Stimulated activated CD4-positive, alpha-beta T cell treated with anti-CD3 and anti-CD28 coated beads, TNF-alpha, amount 100 ng/mL, for 1 hour (primary cell): ENCODE measurements at places on chromosomes 6 and 20.

DNA sequence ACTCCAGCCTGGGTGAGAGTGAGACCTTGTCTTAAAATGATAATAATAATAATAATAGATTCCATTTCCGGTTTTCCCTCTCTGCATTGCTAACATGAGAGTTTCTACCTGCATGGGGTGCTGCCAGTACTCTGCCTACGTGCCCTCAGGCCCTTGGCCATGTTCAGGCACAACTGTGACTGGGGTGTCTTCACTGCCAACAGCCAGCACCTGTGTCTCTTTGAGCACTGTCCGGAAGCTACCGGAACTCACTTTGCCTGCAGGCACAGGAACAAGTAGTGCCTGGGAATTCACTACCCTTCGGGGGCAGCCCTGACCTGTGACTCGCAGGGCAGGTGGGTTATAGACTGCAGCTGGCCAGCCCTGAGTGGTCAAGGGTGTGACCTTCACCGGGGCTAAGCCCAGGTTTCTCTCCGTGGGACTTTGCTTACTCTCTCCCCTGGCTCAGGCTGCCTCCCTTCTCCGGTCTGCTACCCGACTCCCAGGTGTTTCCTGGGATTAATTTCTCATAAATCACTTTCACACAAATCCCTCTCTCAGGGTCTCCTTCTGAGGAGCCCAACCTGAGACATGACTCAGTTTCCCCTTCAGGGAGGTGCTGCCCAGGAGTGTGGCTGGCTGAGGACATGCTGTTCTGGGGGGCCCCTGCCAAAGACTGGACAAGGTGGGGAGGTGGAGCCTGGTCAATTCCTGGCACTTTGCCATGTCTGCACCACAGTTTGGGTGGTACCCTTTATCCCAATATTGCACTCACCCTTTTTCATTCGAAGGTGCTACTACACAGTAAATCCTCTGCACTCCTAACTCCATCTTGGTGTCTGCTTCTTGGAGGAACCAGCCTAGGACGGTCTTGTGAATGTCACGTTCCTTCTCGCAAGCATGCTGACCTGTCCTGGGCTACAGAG is 79.5 kb upstream of the RALGAPA2 start:
- DNase-seq: no peak

- DNase-seq: no peak
Measured at GRCh38 chr20:52943185-52943841, 28.8 kb upstream of the TSHZ2 start.

GRCh38 chr6:31055441-31055840 is 45.2 kb downstream of the MUC22 start:
- DNase-seq: no peak

DNA sequence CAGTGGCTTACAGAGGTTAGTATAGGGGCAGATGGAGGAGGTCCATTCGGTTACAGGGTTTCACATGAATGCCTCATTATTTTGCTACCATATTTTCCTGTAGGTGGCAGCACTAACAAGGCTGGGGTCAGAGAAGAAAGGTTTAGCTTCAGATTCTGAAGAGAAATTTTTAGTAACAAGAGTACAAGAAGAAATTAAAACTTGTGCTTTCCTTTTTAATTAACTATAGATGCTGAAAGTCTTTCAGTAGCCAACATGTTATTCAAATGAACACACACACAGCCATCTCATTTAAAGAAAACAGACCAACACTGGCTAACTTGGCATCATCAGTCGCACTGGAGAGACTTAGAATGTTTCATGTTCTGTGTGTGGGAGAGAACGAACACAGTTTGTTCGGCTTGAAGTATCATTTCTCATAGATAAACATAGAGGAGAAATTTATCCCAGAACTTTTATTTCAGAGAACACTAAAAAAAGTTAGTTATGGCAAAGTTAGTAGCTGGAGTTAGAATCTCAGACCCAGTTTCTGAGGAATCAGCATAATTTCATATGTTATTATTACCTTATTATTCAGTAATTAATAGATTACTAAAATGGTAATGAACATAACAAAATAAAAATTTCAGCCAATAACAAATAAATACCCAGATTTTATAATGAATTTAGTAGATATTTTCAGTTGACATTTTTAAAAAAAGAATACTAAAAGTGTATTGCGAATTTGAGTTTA is 314.0 kb upstream of the RSPO3 start:
- no peak for DNase-seq

- DNase-seq: no peak
Measured at GRCh38 chr6:41716516-41717391, 18.7 kb downstream of the TFEB start.
